ENCODE measurements at places on chromosomes 4 and X.

GRCh38 chr4:82774711-82775171 is 23.9 kb downstream of the SCD5 start:
- DNase-seq: no peak

DNA sequence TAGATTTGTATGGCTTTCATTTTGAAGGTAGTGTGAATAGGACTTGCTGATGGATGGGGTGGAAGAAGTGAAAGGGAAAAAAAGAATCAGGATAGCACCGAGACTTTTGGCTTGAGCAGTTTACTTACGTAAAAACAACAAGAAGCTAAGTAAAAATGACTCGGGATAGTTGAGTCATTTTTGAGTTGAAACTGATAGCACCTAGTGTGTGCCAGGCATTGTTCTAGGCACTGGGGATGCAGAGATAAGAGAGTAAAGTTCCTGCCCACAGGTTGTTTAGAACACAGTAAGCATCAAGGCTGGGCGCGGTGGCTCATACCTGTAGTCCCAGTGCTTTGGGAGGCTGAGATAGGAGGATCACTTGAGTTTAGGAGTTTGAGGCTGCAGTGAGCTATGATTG is 34.7 kb downstream of the ADD1 start:
- no peak for DNase-seq

DNA sequence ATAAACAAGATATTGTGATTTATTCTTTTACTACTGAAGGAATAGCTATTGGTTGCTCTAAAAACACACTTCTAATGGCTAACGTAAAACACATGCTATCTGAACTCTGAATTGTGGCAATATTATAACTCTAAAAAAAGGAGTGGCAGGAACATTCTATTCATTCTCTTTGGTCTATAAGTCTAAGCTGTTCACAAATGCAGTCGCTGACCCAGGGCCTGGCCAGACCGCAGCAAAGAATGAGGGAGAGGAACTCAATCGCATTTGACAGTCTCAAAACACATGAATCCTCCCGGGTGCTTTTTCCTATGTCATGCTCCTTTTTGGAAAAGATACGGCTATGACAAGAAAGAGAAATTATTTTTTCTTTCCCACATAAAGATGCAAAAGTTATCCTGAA is 651.6 kb upstream of the PITX2 start:
- DNase-seq: no peak

GRCh38 chr4:184649971-184650855 is 675 bp downstream of the PRIMPOL start:
- peak; percentile 16 for DNase-seq
